Stimulated activated CD4-positive, alpha-beta T cell treated with anti-CD3 and anti-CD28 coated beads, Interleukin-1b, Interleukin-23, amount 100 ng/mL, for 4 hours (primary cell): ENCODE measurements at places on chromosomes 12 and 14.

DNA sequence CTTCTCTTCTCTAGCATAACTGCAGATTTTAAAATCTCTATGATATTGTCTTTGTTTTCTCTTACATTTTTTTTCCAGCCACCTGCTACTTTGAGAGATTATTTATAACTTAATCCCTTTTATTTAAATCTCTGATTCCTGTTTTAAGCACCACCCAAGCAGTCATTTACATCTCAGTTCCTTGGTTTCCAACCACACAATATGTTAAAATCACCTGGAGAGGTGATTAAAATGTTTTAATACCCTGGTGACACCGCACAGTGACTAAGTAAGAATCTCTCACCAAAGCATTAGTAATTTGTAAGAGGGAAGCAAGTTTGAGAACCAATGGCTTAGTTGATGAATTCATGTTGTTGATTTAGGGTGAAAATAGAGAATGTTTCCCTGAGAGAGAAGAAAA, 849.8 kb downstream of the TMTC2 start:
- no peak for DNase-seq

DNA sequence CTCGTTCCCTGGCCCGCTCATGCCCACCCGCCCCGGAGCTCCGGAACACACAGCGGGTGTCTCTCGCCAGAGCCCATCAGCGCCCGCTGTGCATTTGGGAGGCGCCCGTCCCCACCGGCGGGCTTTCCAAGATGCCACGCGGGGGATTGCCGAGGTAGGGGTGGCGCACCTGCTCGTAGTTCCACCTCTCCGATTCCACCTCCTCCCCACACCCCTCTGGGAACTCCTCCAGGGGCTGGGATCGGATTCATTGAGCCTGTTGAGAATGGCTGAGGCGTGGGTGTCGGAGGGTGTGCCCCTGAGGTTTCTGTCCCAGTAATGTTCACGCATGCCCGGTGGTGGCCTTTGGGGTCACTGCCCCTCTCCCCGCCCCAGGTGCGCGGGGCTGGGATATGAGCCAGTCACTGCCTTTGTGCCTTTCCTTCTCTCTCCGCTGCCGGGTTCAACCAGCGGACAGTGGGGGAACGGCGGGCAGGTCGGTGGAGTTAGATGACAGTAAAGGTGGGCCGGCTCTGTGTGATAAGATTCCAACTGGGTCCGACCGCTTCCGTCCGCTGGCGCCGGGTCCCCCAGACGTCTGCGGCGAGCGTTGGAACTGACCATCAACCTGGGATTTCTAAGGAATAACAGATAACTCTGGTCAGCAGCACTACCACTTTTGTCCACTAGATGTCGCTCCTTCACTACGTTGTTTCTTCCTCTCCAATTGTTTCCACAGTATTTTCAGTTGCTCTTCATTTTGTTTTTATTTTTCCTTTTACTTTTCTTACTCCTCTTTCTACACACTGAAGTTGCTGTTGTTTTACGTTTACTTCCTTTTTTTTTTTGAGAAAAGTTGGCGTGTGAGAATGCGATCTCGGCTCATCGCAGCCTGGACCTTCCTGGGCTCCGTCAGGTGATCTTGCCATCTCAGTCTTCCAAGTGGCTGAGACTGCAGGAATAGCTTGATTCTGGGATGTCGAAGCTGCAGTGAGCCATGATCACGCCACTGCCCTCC, 178.1 kb upstream of the ALG10B start:
- peak; percentile 64 for DNase-seq

- DNase-seq = no peak
These were observed 37.0 kb upstream of the CMKLR1 start for GRCh38 chr12:108375986-108376663.

GRCh38 chr12:75478116-75478794, 2.3 kb upstream of the GLIPR1 start:
- no peak for DNase-seq

DNA sequence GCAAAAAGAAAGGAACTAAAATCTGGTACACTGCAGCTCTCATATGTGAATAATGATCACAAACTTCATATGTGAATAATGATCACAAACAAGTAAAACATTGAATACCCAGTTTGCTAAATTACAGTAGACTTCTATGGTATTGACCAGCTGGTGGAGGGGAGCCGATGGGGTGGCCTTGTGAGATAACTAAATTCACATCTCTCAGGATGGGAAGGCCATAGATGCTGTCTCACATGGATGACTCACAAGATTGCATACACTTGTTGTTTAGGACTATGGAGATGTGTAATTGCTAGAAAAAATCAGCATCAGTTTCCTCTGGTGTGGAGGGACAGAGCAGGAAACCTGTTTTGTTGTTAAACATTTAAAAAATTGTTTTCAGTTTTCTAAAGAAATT, 49.2 kb downstream of the ACACB start:
- DNase-seq = no peak

GRCh38 chr12:12336049-12336411, 14.0 kb downstream of the MANSC1 start:
- DNase-seq = no peak

- no peak for DNase-seq
These were observed 142.1 kb downstream of the MED13L start for GRCh38 chr12:116135209-116135930.
